ENCODE measurements at places on chromosomes 1 and 21.

- DNase-seq: no peak
Observed at GRCh38 chr1:10776190-10776905, 20.1 kb downstream of the CASZ1 start.

DNA sequence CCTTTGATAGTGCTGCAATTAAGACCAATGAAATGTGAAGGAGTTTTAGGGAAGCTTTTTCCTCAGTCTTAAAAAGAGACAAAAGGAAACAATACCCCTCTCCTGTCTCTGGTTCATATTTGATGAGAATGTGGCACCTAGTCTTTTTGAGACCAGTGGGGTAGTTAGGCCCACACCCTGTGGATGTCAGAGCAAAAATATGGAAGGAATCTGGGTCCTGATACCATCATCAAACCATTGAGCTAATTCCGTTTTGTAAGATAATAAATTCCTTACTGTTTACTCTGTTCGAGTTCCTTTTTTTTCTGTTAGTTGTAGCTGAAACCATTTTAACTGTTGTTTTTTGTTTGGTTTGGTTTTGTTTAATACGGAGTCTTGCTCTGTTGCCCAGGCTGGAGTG, 33.3 kb downstream of the PTPRC start:
- no peak for DNase-seq

DNA sequence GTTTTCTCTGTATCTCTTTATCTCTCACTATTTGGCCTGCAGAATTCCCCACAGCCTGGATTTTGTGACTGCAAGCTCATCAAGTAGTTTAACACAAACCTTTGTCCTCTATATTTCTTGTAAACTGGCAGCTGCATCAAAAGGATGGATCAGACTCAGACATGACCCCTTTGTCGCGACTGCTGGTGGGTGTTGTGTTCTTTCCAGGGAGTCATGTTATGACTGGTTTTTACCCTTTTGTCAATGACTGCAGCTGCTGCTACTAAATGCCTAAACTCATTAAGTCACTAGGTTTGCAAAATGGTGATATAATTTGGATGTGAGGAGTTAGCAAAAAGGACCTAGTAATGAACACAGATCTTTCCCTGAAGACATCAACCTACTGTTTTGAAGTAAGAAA, 10.2 kb upstream of the TOMM20 start:
- no peak for DNase-seq

DNA sequence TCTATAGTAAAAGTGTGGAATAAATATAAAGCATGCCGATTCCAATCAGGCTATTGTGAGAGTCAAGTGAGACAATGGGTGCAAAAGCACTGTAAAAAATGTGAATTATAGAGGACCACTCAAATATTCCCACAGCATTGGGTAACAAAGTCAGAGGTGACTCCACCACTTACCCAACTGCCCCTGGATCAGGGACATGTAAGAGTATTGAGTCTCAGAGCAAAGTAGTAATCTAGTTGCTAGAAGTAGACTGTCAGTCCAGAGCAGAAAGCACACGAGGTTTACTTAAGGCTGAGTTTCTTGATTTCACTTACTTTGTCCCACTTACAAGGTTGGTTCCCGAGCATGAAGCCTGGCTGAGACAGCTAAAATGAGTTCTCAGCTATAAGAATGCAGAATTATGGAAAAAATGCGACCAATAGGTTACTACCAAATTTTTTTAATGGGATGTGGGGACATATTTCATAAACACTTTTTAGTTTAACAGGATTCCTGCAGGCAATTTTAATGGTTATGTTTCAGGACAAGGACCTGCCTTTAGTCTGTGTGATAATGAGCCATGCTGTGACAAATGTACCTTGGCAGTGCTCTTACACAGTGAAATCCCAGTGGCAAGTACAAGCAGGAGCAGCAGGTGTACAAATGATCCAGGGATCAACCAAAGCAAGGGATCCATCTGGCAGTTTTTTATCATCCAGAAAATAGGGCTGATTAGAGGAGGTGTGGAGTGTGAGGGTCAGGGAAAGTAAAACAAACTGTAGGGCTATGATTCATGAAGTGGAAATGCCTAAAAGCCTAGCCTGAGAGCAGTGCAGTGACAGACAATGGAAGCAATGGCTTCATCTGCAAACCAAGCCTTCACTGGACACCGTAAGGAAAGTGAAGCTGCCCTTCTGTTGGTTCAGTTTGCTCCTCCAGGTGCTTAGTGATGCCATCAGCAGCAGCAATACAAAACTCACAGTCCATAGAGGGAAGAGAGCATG, 156.2 kb upstream of the SPAG17 start:
- no peak for DNase-seq

- DNase-seq: no peak
Observed at GRCh38 chr1:30427545-30427944, 295.8 kb downstream of the MATN1 start.

DNA sequence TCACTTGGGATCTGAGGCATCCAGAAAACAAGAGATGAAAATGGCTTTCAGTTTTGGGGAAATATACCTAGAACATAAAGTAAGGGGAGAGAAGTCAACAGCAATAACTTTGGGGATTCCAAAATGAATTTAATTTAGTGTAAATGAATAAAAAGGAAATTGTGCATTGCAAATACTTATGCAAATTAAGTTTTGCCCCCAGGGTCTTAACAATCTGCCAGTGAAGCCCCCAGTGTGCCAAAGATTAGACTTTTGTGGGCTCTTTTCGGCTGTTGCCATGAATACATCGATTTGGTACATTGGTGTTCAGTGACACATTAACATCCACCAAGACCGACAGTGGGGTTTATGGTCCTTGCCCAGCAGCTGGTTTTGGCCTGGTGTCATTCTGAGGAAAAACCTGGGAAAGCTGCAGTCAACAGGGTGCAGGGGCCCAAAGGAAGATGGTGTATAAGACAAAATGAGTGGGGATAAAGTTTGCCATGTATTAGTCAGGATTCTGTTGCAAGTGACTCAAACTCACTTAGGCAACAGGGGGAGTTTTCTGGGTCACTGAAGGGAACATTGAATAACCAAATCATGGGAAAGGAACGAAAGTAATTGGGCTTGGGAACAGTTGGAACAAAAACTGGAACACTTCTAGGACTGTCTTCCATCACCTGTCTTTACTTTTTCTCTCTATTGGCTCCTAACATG, 30.2 kb upstream of the IGSF3 start:
- no peak for DNase-seq

DNA sequence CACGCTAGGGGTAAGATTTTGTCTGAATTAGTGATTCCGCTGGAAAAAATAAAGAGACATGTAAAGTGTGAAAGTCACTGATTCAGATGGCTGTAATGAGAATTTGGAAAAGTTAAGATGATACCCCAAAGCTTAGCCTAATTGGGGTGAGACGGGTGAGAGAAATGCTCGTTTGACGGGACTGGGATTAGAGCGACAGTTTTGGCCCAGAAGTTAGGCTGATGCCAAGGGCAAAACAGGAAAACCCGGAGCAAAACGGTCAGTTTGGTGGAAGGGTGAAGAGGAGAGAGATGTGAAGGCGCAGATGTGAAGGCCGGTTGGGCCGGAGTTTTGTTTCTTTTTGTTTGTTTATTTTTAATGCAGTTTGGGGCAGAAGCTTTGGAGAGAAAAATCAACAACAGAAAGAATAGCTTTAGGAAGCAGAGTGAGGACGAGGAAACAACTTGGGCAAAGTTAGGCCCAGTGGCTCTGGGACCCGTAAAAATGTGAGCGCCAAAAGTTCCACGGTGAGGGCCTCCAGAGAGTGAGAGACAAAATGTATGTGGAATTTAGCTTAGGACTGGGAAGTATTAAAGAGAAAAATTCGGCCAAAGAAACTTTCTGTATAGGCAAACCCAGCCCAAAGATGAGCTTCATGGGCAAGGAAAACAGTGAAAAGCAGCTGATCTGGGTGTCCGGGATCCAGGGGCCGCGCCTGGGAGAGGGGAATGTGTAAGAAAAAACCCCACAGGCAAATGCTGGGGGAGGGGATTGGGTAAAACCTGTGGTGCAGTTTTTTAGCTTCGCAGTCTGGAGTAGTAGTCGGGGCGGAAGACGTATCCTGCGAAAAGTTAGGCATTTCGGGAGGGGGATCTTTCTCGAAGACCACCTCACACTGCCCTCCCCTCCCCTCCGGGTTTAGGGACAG, 1.2 kb downstream of the DMRTA2 start:
- no peak for DNase-seq

- no peak for DNase-seq
Observed at GRCh38 chr1:114467491-114467890, 43.5 kb downstream of the TRIM33 start.

GRCh38 chr1:54338464-54338863, 67.7 kb downstream of the SSBP3 start:
- no peak for DNase-seq

DNA sequence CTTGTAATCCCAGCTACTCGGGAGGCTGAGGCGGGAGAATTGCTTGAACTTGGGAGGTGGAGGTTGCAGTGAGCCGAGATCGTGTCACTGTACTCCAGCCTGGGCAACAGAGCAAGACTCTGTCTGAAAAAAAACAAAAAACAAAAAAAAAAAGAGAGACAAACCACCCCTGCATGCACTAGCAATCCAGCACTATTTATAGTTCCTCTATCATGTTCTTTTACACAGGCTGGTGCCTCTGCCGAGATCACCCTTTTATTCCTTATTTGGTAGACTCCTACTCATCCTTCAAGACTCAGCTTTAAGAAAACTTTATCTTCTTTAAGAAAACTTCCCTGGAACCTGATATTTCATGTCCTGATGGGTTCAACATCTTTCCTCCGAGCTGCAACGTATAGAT, 10.8 kb downstream of the FMO5 start:
- DNase-seq: no peak

DNA sequence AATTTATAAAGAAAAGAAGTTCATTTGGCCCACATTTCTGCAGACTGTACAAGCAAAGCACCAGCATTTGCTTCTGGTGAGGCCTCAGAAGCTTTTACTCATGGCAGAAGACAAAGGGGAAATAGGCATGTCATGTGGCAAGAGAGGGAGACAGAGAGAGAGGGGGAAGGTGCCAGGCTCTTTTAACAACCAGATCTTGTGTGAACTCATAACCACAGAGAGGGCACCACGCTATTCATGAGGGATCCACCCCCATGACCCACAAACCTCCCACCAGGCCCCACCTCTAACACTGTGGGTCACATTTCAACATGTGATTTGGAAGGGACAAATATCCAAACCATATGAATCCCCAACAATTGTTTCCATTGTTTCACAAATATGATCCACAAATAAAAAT, 467.9 kb downstream of the SIPA1L2 start:
- no peak for DNase-seq

GRCh38 chr1:229264487-229264886, 6.4 kb upstream of the RAB4A start:
- no peak for DNase-seq

GRCh38 chr1:90387805-90388204, 329.3 kb downstream of the BARHL2 start:
- no peak for DNase-seq

GRCh38 chr1:110674337-110675059, at the start of gene KCNA3:
KCNA3 (minus strand) TSS chr1:110674940; CDS start chr1:110674809, 131 bp downstream.
- DNase-seq: no peak

DNA sequence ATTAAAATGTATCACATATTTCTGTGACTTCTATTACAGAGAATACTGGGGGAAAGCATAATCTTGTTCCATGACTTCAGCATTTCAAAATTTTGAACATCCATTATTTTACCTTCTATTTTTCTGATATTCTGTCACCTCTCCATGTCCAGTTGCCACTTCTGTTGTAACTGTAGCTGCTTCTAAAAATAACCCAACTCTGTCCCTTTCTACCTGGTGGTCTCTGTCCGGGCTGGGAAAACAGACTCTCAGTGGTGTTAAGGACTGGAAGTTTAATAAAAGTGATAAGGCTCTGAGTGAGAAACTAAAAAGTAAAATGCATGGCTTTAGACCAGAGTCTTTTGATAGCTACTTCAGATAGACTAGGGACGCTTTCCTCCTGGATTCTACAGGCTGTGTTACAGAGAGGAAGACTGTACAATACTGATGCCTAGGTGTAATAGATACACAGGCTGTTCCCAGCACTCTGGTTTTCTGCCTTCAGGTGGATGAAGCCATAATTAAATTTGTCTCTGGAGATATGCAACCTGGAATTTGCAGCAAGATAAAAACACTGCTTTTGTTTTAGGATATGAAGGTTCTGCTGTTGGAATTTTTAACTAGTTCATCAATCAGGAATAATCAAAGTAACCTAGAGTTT, 42.1 kb upstream of the SEC16B start:
- DNase-seq: no peak

- no peak for DNase-seq
Observed at GRCh38 chr1:231478811-231479210, 49.7 kb upstream of the TSNAX start.

GRCh38 chr1:109304226-109304920, 2.4 kb downstream of the MYBPHL start:
- no peak for DNase-seq

GRCh38 chr1:89363638-89364536, at the start of gene GBP6:
GBP6 (plus strand) TSS chr1:89364059; CDS start chr1:89368552, 4,493 bp downstream.
- no peak for DNase-seq

DNA sequence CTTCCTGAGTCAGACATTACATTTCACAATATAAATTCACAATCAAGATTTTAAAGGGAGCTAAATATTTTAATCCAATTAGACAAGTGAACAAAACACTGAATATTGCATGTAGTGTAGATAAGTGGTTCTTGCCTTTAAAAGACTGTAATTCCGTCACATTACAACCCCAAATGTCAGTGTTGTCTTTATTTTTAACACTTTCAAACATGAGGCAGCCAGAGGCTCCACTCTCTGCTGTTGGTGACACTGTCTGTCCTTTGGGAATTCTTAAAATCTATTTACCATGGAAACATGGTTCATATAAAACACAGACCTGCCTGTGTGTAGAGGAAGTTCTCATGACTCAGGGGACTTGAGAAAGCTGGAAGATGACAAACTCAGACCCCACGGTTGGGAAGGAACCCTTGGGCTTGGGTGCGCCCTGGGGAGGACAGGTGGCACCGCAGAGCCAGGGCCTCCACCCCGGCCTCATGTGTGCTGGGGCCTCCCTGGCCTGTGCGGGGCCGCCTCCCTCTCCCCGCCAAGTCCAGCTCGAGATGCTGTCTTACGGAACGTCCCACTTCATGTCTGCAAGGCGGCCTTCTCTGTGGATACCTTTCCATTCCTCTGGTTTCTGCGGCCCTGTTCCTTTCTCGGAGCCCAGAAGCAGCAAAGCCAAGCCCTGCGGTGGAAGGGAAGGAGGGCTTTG, 239.0 kb downstream of the SDCCAG8 start:
- DNase-seq: no peak

- DNase-seq: no peak
Observed at GRCh38 chr1:175802407-175803123, 59.2 kb upstream of the TNR start.

- DNase-seq: no peak
Observed at GRCh38 chr1:34754964-34755637, at the start of gene GJB5. GJB5 (plus strand) TSS chr1:34755047; CDS start chr1:34757331, 2,284 bp downstream.

- no peak for DNase-seq
Observed at GRCh38 chr1:21937372-21938121, 437 bp upstream of the HSPG2 start.

DNA sequence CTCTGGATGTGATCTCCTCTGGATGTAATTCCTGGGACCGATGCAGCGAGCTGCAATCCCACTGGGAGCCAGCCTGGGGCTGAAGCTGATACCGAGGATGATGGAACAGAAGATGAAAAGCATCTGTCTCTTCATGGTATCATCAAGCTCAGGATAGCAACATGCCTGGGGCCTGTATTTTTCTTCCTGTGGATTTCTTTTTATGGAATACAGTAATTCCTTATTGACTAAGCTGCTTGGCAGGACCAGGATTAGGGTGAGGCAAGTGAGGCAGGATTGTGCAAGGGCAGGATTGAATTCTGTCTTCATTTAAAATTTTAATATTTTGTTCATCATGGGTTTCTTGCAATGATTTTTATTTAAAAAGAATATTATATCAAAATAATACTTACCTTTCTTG, 86.6 kb downstream of the SLC25A24 start:
- DNase-seq: no peak
